ENCODE measurements at places on chromosomes 11 and 22.

GRCh38 chr11:44550123-44550522, 15.3 kb upstream of the CD82 start:
- DNase-seq, result no peak

DNA sequence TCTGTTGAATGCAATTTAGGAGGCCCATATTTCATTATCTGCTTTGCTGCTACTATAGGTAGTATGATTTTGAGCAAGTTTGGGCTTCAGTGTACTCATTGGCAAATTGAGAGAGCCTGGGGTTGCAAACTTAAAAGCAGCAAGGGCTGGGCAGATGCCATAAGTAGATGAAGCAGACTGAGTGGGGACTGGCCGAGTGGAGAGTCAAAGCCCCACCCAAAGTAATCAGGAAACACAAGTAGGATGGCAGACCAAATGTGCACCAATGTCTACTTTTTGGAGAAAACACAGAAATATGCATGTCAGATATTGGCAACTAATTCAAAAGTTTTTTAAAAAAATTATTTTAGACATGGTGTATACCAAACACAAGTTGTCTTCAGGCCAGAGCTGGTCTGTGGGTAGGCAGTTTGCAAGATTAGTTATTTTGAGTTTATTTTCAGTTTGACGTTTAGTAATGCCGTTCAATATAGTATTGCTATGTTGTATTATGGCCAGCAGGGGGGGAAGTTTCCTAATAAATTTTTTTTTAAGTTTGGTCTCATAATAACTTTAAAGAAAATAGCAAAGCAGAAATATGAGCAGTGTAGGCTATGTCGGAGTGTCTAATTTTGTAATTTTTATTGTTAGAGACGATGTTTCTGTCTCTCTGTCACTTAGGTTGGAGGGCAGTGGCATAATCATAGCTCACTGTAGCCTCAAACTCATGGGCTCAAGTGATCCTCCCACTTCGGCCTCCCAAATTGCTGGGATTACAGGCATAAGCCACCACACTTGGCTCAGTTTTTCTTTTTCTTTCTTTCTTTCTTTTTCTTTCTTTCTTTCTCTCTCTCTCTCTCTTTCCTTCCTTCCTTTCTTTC, 105.1 kb downstream of the HIPK3 start:
- DNase-seq, result no peak

DNA sequence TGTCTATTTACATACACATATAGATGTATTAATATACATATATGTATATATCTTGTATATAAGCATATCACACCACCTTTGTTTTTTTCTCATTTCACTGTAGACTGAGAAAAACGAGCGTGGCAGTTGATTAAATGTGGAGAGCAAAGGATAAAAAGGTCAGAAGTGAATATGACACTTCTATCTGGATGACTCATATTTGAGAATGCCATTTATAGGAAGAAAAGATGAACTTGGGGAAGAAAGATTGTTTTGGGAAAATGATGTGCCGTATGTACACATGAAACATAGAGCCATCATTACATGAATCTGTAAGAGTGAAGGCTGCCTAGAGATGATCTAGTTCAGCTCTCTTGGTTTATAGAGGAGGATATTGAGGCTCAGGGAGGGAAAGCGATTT, 28.7 kb downstream of the AMOTL1 start:
- no peak for DNase-seq

DNA sequence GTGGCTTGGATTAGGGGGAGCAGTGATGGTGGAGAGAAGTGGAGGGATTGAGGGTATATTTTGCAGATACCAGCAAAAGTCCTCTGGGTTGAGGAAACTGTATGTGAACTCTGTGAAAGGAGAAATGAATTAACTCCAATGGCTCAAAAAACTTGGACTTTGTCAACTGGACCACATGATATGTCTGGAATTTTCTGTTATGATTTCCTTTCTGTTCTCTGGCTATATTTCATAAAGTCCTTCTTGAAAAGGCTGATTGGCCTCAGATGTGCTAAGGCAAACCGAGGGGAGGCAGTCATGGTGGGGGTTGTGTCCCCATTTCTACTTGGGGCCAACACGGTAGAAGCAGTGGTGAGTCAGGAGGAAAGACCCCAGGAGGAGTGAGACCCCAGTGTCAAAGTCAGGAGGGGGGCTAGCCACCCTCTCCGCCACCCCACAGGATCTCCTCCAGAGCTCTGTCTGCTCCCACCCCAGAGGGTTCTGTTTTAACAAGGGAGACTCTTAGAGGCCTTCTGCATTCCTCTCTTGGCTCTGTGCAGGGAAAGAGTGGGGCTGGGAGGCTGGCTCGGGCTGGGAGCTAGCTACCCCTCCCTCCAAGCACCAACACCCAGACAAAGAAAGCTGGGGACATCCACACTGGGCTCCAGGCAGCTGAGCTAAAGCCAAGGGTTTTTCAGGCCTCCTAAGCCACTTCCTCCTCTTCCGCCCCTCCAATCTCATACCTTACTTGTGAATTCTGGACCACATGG, 13.8 kb downstream of the CHRDL2 start:
- no peak for DNase-seq

GRCh38 chr22:42632096-42632495, 8.3 kb downstream of the ATP5MGL start:
- DNase-seq, result no peak

DNA sequence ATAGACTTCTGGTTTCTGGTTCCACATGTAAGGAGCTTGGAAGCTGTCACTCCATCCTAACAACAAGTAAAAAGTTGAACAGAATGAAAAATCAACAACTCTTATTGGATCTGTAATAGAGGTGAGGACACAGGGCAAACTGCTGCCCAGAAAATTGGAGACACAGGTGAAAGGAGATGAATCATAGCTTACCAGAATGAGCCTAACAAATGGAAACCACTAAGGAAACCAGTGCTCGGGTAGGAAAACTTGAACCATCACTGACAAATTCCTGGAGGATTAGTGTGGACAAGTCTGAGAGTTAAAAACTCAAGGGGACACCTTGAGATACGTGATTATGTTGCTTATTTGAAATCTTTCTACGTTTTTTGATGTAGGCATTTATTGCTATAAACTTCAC, 52.1 kb downstream of the GDPD4 start:
- no peak for DNase-seq

DNA sequence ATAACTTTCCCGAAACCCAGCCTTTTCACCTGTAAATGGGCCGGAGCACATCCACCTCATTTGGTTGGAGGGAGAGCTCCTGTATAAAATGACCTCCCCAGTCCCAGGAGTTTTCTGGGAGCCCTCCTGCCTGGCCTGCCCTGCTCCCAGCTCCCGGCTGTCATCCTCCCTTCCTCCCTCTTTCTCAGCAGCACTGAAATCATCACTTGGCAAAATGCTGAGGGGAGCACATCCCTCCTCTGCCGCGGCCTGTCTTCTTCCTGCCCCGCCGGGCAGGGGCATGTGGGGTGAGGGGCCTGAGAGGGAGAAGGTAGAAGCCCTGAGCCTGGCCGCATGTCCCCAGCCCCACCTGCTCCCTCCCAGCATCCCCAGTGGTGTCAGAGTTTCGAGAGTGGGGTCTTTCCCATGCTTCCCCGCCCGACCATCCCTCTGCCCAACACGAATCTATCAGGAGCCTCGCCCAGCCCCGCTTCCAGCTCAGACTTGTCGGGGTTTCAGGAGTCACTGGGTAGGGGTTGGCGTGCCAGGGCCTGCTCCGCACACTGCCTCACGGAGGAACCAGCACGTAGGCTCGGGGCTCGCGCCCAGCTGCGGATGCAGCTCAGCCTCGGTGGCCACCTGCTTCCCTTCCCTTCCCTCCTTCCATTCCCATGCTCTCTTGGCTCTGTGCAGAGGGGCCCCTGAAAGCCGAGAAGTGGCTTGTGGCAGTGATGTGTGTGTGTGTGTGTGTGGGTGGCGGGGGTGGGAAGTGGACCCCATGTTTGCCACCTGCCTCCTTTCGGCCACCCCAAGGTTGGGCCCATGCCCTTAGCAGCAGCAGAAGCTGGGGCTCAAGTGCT, 37.1 kb downstream of the NECTIN1 start:
- DNase-seq, result no peak

- DNase-seq, result no peak
These were observed 15.8 kb downstream of the IGLL1 start for GRCh38 chr22:23564276-23564675.

DNA sequence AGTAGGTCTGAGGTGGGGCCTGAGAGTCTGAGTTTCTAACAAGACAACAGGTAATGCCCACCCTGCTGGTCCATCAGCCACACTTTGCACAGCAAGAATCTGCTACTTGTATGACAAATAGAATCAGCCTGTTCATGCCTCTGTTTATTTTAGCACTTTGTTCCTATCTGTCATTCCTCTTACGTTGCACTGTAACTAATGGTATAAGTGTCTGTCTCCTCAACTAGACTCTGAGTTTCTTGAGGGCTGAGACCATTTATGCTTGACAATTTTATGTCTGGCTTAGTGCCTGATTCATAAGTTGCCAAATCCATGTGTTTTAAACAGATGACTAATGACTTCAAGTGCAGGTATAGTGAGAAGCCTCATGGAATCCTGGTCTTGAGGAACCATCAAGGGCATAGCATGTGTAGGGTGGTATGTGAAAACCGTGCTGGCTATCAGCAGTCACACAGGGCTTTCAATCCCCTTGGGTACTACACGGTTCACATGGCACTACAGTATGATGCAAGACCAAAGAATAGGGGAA, 209.7 kb downstream of the C11orf91 start:
- DNase-seq, result no peak

- DNase-seq, result no peak
These were observed 39.3 kb upstream of the PTPRJ start for GRCh38 chr11:47940904-47941649.

DNA sequence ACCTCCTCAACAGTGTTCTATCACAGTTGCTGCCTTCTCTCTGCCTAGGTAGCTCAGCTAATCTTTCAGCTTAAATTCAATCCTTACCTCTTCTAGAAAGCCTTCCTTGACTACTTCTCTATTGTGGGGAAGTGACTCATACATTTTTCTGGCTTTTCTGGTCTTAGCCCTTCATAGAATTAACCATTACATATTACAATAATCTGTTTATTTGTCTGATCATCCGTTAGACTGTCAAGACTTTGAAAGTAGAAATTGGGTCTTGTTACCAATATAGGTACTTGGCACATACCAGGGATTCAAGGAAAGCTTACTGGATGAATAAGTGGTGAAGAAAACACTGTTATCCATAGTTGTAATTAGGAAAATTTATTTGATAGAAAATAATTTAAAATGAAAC, 89.6 kb downstream of the FANCF start:
- DNase-seq, result no peak

All from stimulated activated CD4-positive, alpha-beta T cell treated with anti-CD3 and anti-CD28 coated beads, Interleukin-1b, Interleukin-23, amount 100 ng/mL, for 48 hours (primary cell).